ENCODE measurements at places on chromosomes 6 and 20.

- no peak for DNase-seq
Measured at GRCh38 chr6:167219967-167220512, 62.3 kb upstream of the GPR31 start.

DNA sequence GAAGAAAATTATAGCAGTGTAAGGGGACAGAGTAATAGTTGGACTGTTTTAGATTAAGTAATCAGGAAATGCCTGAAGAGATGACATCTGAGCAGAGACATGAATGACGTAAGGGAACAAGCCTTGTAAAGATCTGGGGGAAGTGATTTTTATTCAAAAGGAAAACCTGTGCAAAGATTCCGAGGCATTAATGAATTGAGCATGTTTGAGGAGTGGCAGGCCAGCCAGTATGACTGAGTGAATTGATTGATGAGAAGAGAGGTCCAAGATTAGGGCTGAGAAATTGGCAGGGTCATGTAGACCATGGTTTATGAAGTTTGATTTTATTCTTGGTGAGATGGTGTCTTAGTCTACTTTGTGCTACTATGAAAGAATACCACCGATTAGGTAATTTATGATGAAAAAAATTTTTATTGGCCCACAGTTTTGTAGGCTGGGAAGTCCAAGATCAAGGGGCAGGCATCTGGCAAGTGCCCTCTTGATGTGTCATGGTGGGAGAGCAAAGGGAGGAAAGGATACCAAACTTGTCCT lies 95.1 kb downstream of the LIN28B start:
- no peak for DNase-seq

- DNase-seq: peak; percentile 77
Measured at GRCh38 chr20:58650181-58650775, 805 bp upstream of the STX16 start.

DNA sequence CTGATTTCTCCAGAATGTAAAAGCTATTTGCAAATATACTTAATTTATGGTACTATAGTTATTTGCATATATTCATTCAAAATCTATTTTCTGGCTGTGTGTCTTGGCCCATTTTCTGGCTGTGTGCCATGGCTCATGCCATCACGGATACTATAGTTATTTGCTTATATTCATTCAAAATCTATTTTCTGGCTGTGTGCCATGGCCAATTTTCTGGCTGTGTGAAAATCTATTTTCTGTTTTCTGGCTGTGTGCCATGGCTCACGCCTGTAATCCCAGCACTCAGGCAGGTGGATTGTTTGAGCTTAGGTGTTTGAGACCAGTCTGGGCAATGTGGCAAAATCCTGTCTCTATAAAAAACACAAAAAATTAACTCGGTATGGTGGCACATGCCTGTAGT lies 28.9 kb upstream of the RIPK1 start:
- DNase-seq: no peak

- peak; percentile 14 for DNase-seq
Measured at GRCh38 chr6:107712665-107713551, 111.2 kb downstream of the SCML4 start.

GRCh38 chr6:160092602-160093001 lies 29.0 kb upstream of the SLC22A1 start:
- DNase-seq: no peak

- DNase-seq: no peak
Measured at GRCh38 chr6:26468829-26469228, 11.1 kb downstream of the BTN2A1 start.

DNA sequence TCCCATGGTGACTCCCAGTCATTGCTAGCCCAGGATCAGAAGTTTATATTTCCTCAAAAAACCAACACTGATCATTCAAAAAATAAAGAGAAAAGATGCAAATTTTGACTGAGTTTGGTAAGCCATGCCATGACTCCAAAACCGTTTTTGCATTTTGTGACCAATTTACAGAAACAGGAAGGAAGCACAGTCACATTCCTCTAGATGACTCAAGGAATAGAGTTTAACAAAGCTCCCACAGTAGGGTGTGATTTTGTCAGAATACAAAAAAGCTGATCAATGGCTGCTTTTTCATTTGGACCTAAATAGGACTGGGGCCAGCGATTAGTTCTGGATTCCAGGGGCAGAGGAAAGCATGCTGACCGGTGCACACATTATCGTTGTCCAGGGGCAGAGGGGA lies 179.4 kb upstream of the AFDN start:
- no peak for DNase-seq

GRCh38 chr20:40821429-40821828 lies 132.4 kb upstream of the MAFB start:
- no peak for DNase-seq

GRCh38 chr6:84193114-84193708 lies 34.2 kb downstream of the CEP162 start:
- DNase-seq: no peak

GRCh38 chr6:37980222-37980595 lies 160.7 kb downstream of the ZFAND3 start:
- no peak for DNase-seq

DNA sequence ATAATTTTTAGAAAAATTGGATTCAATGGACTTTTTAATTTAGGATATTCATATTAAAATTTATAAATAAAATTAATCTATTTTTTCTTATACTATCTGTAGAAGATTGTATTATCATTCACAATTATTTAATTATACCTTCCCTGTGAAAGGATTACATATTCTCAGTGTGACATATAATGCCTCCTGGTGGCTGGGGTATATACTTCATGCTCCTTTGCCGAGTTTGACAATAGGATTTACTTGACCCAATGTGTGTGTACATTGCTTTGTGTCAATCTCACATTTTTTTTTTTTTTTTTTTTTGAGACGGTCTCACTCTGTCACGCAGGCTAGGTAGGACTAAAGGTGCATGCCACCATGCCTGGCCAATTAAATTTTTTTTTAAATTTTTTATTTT lies 230.0 kb upstream of the CHD6 start:
- no peak for DNase-seq

DNA sequence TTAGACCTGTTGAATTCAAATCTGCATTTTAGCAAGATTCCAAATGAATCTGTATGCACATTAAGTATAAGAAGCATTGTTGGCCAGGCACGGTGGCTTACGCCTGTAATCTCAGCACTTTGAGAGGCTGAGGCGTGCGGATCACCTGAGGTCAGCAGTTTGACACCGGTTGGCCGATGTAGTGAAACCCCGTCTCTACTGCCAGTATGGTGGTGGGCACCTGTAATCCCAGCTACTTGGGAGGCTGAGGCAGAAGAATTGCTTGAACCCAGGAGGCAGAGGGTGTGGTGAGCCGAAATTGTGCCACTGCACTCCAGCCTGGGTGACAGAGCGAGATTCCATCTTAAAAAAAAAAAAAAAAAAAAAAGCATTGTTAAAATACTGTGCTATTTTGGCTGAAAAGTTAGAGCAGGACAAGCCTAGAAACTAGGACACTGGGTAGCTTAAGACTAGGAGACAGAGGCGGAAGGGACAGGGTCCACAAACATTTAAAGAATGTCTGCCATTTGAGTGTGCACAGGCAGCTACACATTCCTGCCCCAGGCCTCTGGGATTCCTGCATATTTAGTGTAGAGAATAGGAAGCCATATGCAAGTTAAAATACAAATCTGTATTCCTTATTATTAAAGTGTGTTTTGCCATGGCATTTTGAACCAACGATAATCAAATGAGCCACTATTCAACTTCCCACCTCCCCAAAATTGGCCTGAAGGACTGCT lies 45.1 kb upstream of the EEF1A1 start:
- no peak for DNase-seq

DNA sequence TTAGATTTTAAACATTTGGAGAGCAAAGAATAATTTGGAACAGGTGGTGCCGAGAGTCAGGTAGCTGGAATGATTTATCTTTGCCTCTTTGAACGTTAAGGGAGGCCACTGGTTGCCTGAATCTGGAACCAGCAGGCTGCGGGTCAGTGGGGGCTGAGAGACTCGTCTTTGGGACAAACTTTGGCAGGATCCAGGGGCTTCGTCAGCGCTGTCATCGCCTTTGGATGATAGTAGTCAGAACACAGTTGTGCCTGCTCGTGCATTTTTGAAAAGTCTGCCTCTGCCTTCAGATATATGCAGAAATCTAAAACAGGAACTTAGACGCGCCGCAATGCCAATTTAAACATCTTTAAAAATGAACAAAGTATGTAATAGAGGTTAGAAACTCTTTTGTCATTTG lies 5.0 kb downstream of the EYA2 start:
- DNase-seq: no peak

Data from frontal cortex (tissue), 4 donors.